ENCODE measurements at places on chromosomes 16 and 17.

DNA sequence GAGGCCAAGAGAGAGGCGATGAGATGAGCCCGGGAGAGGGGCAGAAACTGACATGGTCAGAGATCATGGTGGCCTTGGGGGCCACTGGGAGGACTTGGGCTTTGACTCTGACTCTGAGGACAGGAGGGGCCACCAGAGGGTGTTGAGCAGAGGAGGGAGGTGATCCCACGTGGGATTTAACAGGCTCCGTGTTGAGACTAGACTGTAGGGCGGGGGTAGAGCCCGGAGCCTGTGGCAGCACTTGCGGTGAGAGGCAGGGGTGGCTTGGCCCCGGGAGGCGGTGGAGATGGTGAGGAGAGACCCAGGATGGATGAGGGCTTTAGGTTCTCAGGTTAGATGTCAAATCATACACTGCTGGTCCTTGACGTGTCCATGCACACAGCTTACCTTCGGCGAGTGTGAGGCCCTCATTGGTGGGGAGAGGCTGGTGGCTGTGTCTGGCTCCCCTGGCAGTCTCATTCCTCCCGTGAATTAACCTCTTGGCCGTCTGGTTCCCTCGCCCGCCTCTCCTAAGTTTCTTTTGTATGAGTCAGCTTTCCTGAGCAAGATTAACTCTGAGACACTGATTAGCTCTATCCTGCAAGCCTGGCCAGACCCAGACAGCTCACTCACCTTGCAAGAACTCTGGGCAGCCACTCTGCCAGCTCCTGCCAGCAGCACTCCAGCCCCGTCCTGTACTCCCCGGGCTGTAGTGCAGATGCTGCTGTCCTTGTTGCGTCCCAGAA lies 39.7 kb downstream of the VPS35L start:
- no peak for DNase-seq

DNA sequence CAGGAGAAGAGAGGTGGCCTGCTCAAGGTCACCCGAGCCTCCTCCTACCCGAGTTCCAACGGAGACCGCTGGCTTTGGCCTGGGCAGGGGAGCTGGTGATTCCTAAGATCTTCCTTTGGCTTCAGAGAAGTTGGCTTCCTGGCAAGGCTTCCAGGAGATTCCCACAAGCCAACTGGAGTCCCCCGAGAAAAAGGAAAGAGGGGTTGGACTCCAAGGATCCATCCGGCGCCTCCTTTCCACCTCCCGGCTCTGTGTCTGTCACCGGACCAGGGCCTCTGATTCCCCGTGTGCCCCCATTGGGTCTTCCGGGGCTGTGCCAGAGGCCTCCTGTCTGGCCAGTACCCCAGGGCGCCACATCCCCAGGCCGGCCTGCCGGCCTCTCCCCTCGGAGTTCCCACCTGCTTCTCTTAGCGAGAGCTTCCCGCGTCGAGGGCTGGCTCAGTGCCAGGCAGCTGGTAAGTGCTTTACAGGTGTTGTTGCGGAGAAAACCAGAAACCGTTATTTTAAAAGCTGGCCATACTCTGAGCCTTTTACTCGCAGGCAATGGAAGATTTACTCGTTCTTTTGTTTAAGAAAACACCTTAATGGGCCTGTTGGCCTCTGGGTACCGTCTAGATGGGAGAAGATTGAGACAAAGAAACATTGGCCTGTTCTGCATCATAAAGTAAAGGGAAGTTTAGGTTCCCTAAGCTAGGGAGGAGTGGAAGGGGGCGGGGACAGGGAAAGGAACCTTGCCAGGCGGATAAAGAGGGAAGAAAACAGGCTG lies 258.4 kb upstream of the SDK2 start:
- no peak for DNase-seq

GRCh38 chr16:49399594-49400364 lies 26.2 kb downstream of the C16orf78 start:
- peak; percentile 31 for DNase-seq

DNA sequence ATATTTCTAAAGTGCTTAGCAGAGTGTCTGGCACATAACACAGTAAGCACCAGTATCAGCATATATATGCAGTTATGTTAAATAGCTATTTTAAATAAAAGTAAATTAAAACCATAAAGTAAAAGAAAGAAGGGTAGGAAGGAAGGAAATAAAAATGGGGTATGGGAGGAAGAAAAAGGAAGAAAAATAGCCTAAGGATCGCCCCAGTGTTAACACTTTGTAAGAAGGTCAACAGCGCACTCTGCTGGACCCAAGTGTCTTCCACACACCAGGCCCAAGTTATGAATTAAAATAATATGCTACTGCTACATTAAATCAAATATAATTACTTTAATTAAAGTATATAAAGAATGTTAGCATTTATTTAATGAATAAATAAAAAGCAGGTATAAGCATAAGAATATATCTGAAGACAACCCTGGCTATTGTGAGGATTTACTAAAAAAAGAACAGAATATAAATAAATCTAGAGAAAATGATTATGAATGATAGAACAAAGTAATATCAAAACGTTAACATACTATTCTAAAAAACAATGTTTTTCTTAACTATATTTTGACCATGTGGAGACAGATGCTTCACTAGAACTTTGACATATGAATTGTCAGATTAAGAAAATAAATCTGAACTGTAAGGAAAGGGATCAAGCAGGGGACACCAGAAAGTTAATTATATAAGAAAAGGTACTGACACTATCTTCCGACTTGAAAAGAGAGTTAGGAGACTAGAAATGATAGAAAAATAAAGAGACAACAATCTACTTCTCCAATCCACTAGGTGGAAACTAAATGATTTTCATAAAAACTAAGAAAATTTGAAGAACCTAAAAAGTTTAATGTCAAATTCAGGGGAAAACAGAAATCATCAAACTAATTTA lies 25.9 kb downstream of the BRIP1 start:
- DNase-seq: peak; percentile 60

- DNase-seq: no peak
These were observed 13.5 kb downstream of the CDIP1 start for GRCh38 chr16:4525069-4525468.

DNA sequence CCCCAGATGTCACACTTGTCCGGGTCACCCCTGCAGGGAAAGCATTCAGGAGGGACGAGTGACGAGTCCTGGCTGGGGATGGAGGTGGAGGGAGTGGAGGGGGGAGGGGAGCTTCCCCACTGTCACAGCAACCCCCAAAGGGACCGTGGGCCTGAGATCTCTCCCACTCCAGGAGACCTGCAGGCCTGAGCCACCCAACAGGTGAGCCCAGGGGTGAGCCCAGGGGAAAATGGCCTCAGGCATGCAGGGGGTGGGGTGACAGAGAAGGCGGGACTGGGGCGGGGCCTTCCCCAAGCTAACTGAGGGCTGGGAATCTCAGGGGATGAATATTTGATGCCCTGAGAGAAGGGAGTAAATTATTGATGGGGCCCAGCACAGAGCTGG lies 2.4 kb downstream of the USH1G start:
- no peak for DNase-seq
